ENCODE measurements at places on chromosomes 12 and 14.

DNA sequence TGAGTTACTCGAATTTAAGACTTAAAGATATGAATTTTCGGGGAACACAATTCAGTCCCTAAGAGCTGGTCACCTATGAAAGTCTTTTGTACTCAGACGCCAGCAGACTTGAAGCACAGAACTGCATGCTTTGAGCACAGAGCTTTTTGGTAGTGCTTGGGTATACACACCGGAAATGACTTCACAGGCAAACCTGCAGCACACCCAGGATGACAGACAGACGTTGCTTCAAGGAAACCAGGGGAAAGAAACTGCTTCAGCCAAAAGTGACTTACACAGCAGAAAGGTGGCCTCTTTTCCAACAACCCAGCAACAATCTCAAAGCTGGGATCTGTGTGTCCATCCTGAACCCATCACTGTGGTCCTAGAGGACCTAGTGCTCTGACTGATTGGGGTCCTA is 975.1 kb downstream of the AACS start:
- no peak for DNase-seq

GRCh38 chr12:109549613-109550270 is 23.6 kb downstream of the MMAB start:
- no peak for DNase-seq

- DNase-seq, result no peak
These were observed 171.4 kb downstream of the TMTC3 start for GRCh38 chr12:88313554-88313953.

- no peak for DNase-seq
These were observed 39.3 kb downstream of the SRRM4 start for GRCh38 chr12:119020406-119021360.

DNA sequence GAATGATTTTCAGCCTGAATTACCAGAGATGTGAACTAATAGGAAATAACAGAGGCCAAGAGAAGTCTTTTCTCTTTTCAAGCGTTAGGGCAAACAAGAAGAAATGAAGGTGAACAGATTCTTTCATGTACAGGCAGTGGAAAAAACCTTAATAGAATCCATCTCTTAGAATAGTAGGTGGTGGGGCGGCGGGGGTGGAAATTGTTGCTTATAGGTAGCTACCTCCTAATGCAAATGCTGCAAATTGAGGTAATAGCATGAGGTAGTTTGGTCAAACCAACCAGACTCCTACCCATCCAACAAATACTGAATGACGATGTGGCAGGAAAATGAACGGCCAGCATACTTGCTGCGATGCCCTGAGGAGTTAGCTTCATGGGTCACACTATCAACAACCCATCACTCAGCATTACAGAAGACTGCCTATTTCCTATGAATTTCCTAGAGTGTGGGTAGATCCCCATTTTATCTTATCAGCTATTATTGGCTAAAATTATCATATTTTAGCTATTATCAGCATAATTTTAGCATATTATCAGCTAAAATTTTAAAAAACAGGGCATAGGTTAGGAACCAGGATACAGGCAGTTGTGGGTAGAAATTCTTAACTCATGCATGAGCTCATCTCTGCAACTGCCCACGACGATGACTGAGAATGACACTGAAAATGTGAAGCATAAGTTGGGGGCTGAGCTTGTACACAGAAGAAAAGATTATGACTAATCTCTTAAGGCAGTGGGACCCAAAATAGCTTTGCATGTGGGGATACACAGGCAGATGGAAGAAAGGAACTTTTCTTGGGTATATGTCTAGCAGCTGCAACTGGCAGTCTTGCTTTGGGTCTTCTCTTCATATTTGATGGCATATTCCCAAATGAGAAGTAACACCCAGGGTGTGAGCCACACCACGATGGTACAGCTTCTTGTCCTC is 68.7 kb downstream of the NIN start:
- DNase-seq, result peak; percentile 66
